ENCODE measurements at places on chromosomes 13 and 19.

GRCh38 chr13:23622985-23623384, 52.8 kb downstream of the TNFRSF19 start:
- no peak for DNase-seq

DNA sequence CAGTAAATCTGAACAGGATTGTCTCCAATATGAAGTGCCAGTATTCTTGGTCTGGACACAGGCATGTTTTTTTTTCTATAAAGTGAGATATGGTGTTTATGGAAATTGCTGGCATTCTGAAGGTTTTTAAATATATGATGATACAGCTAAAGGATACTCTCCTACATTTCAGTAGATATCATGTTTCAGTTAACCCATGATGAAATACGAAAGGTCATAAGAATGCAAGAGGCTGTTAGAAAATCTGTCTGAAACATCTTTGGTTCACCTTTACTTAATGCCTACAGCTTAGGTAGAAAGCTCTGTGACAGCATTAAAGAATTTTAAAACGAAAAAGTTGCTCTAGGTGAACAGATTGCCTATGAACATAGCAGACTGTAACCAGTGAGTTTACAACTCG, 9.1 kb downstream of the FRY start:
- DNase-seq: no peak

DNA sequence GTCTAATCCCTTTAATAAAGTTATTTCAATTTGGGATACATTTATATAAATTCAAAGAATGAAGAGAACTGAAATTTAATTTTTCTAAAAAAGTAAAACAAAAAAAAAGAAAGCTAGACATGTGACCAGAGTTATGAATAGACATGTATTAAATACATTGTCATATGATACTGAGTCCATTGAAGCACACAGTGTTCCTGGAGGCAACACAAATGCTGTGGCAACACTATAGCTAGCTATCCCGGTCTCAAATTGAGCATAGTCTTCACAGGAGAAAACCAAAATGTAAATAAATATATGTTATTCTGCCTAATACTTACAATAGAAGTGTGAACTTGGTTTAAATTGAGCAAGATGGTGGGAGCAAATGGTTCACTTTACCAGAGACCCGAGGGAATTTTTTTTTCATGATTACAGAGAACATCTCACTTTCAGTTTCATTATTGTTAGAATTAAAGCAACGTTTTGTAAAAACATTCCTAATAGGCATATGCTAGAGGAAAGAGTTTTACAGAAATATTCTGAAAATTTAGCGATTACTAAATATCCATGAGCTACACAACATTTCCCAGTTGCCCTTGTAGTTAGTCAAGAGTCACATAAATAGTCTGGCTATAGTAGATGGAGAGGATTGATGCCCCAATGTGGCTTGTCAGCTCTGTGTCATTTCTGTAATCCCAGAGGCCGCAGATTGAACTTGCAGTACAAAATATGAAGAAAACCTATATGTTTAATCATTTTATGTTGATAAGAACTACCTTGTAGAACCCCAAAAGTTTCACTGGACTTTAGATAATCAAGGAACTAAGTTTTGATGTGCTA, 775.7 kb upstream of the SPRY2 start:
- no peak for DNase-seq

GRCh38 chr13:31951215-31951678, 80.3 kb upstream of the FRY start:
- DNase-seq: no peak

GRCh38 chr13:93307136-93307535, 80.5 kb downstream of the GPC6 start:
- DNase-seq: no peak

DNA sequence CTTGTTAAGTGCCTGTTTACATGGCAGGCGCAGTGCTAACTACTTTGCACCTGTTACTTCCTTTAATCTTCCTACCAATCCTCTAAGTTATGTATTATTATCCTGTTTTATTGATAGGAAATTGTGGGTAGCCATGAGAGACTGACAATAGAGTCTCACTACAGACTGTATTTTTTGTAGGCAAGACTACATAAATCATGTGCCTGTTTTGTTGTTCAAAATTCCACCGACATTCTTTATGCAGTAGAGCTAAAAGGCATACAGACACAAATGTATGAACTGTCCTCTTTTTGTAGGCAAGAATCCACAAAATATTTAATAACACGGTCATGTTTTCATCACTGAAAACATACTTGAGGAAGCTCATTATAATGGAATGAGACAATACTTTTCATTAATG, 205.5 kb downstream of the NALCN start:
- no peak for DNase-seq

- DNase-seq: no peak
Measured at GRCh38 chr19:2591537-2592291, 110.8 kb downstream of the GNG7 start.

DNA sequence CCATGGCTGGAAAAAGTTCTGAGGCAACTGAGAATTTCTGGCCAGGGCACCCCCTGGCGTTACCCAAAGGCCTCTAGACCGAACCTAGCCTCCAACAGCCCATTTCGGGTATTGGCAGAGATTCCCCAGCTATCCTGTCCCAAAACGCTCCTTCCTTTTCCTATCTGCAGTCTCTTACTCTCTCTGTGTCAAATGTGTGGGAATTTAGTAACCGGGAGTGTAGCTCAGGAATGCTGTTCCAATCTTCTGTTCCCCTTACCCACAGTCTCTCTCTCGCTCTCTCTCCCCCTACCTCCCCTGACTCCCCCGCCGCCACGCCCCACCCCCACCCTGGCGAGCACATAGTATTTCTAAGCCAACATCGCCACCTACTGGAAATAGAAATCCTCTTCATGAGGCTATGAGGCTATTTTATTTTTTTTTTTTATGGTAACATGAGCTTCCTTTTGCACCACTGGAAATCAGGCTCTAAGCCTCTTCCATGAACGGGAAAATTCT, 27.0 kb downstream of the OXGR1 start:
- DNase-seq: no peak

GRCh38 chr13:52695856-52696255, 43.2 kb downstream of the SUGT1 start:
- no peak for DNase-seq

GRCh38 chr19:41785653-41786052, 10.7 kb upstream of the CEACAM3 start:
- DNase-seq: peak; percentile 22

DNA sequence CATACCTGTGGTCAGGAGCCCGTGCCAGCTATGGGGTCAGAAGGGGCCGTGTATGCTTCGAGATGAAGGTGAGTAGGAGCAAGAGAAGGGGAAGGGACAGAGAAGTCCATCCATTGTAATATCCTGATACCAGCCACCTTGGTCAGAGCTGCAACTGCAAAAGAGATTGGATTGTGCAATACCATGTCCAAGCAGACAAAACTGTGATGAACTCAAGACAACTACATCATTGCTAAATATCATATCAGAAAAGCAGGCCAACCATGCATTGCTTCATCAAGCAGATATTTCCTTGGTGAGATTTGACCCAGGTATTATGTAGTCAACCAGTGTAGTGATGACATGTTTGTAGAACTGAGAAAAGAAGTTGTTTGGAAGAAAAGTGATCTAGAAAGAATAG, 12.1 kb downstream of the HNRNPUL1 start:
- DNase-seq: no peak
